ENCODE measurements at places on chromosomes 6 and 20. TPM values are rescaled to one million over a fixed set of nuclear protein-coding genes. Genes with fewer than 3 reads are reported as not detected.

The PSORS1C2 gene
- not detected for total RNA-seq

The BMP7 gene
- total RNA-seq, result not detected

The MCCD1 gene
- not detected for total RNA-seq

The SIM1 gene
- not detected for total RNA-seq

The BTN2A1 gene
- 12.8 TPM for total RNA-seq

The ACTL10 gene
- 2.1 TPM for total RNA-seq

The ARG1 gene
- not detected for total RNA-seq
